ENCODE measurements at places on chromosomes 5 and 9. TPM values are rescaled to one million over a fixed set of nuclear protein-coding genes. Genes with fewer than 3 reads are reported as not detected.
A peak's percentile ranks its signal among the peaks of the same experiment; 100 is the strongest.

IRX4 gene
- total RNA-seq = 0.11 TPM

DNA sequence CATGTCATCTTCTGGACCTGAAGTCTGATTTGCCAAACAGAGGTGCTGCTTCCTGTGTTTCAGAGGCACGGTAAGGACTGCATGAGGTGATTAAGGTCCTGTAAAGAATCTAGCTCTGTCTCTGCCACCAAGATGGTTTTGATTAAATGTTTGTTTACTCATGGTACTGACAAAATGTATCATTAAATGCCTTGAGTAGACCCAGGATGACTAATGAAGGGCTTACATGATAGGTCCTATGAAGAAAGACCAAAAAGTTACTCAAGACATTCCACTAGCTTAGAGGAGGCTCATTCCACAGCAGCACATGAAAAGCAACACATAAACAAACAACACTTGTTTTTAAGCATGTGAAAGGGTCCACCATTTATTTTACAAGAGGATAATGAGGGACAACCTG lies 100.9 kb downstream of the BOD1 start:
- ATAC-seq = no peak

GRCh38 chr9:131773911-131774379 lies 34.1 kb upstream of the RAPGEF1 start:
- ATAC-seq = peak; percentile 81

- ATAC-seq = peak; percentile 42
Measured at GRCh38 chr5:174735498-174736330, 11.3 kb downstream of the MSX2 start.

All from motor neuron (in vitro differentiated cells).